ENCODE measurements at places on chromosomes 16 and 17.

DNA sequence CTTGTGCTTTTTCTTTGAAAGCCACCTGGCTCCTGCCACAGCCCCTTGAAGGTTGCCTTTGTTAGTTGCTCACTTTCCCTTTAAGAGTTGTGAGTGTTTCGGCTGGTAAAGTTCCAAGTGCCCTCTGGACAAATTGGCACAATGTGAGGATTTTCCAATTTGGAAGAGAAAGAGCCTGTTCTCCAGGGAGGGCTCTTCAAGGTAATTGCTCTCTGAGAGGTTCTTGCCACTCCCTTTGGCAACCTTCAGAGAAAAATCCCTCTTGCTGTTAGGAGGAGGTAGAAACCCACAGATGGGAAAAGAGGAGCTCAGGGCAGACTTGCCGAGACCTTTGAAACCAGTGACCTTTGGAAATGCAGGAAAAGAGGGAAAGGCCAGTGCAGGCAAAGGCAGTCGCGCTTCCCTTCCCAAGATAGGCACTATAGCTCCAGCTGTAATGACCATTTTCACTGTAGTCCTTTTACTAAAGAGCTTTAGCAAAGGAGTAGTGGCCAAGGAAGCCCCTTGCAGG is 49.0 kb upstream of the AKAP1 start:
- no peak for DNase-seq

- no peak for DNase-seq
Measured at GRCh38 chr17:56291226-56291805, 138.0 kb downstream of the ANKFN1 start.

DNA sequence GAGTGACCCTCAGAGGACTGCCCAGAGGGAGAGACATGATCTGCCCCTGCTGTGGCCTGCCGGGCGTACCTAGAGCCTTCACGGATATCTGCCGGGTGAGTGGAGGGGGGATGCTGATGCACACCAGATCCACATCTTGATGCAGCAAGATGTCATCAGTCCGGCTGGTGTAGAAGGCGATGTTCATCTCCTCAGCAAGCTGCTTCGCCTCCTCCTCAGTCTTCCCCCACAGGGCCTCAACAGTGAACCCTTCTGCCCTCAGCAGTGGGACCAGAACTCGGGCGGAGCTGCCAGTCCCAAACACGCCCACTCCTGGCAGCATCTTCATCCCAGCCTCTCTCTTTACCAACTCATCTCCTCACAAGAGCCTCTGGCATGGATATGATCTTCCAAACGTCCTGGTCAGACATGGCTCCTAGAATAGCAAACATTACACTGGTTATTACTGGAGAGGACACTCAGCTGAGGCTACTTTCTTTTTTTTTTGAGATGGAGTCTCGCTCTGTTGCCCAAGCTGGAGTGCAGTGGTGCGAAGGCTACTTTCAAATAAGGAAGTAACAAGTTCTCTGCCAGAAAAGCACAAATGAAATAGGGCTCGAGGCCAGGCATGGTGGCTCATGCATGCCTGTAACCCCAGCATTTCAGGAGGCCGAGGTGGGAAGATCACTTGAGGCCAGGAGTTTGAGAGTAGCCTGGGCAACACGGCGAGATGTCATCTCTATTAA is 18.9 kb downstream of the C16orf86 start:
- no peak for DNase-seq

- no peak for DNase-seq
Measured at GRCh38 chr17:68511254-68511670, 968 bp upstream of the PRKAR1A start.

DNA sequence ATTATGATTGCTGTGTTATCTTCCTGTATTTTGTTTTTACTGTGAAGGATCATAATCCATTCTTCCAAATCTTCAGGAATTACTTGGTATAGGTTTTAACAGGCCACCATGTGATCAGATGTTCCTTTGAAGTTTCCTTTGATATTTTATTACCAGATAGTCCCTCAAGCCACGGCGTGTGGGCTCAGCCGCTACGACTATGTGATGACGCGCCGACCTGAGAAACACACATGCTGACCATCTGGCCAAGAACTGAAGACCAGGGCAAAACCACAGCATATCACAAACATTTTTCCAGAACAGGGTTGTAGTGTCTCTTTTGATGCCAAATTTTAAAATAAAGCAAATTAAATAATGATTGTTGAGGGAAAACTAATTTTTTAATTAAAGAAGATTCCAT is 47.3 kb downstream of the ZCCHC14 start:
- no peak for DNase-seq

DNA sequence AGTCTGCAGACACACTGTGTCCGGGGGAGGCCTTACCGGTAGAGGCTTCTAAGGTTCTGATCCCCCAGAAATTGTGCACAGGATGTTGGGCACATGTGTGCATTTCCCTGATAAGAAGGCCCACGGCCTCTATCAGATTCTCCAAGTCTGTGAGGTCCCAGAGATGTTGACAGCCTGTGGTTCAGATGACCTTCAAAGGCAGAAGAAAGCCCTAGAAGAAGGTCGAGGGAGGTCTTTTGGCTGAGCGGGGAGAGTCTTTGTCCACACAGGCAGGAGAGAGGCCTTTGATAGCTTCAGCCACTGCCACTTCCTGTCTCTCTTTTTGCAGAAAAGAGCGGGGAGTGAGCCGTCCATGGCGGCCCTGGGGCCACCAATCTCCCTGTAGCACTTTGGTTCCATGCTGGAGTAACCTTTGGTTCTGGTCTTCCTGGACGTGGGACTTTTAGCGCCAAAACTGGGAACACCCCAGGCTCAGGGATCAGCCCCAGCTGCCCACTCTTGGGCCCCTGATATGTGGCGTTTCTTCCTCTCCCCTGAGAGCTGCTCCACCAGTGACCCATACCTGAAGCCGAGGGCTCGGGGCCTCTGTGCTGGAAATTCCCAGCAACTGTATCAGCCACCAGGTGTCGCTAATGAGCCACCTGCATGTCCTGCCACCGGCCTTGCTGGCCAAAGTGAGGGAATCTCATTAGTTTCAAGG is 28.1 kb upstream of the LGALS9 start:
- peak; percentile 57 for DNase-seq

DNA sequence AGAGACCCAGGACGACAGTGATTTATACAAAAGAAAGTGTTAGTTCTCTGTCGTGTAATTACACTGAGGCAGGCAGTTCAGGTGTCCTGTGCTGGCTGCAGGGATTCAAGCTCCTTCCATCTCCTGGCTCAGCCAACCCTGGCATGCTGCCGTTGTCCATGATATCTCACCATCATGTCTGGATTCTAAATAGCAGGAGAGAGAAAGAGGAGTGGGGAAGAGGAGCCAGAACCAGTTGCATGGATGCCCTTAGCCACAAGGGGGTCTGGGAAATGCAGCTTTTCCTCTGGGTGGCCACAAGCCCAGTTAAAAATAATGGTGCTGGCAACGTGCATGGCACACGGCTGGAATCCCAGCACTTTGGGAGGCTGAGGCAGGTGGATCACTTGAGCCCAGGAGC is 9.7 kb downstream of the C16orf54 start:
- DNase-seq: no peak

All from stimulated activated CD4-positive, alpha-beta T cell treated with anti-CD3 and anti-CD28 coated beads, Interleukin-15, amount 100 ng/mL, for 1 hour (primary cell).